Stimulated activated CD4-positive, alpha-beta T cell treated with anti-CD3 and anti-CD28 coated beads, Interleukin-1b, Interleukin-23, amount 100 ng/mL, for 1 hour (primary cell): ENCODE measurements at places on chromosomes 1 and 21.

- DNase-seq, result no peak
Observed at GRCh38 chr1:154342836-154343472, 17.6 kb downstream of the ATP8B2 start.

DNA sequence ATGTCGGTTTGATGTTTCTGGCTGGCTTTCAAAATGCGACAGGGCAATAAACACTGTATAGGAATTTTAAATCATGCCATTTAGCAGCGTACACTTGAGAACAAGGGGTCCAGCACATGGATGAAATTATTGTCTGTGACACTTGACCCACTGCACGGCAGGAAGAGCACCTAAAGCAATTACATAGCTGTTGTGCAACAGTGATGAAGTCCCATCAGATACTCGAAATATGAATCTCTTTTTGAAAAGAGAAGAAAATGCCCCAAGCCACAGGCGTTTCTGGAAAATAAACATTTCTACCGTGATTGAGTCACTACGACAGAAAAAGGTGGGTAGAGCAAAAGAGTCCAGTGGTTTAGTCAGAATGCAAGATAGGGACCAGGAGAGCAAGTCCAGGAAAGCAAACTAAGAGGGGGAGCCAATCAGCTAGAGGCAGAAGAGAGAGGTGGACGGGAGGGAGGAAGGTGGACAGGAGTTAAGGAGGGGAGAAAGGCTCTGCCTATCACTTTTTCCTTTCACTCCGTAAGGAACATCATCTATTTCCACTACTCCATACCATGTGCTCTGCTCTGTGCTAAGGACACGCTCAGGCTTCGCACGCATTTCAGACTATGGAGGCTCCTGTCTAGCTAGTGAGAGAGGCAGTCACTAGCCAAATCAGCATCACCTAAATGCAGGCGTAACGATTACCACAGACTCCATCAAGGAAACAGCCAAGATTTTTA is 6.4 kb downstream of the DSCAM start:
- no peak for DNase-seq

- DNase-seq, result no peak
Observed at GRCh38 chr1:76340056-76340455, 265.5 kb downstream of the ST6GALNAC3 start.

GRCh38 chr1:94154989-94155388 is 34.0 kb upstream of the ABCA4 start:
- no peak for DNase-seq

DNA sequence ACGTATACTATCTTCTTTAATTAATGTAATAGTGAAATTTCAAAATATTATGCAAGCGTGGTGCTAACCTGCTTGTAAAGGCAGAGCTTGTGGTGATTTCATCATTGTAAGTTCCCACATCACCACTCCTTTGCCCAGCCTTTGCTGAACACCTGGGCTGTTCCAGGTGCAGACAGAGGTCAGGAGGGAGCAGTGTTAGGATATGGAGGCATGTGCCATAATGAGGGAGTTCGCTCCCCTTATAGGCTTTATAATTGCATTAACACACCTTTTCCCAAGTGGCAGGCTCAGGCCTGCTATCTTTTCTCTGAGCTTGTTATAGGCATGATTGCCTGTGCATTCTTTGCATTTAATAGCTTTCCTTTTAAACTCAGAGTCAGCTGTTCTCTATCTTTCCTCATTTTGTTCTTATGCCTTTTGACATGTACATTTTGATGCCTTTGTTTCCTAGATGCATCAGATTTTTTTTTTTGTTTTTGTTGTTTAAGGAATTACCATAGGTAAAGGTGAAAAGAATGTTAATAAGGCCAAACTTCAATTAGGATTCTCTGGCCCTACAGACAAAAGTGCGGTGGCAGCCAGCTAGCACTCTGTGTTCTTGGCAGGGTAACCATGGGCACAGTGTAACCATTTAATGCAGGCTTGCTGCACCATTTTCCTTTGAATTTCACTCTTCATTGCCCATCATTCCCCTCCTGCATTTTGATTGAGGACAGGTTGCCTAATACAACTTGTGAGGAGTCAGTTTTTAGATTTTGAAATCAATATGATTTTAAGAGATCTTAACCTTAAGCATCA is 12.6 kb downstream of the NPL start:
- no peak for DNase-seq

DNA sequence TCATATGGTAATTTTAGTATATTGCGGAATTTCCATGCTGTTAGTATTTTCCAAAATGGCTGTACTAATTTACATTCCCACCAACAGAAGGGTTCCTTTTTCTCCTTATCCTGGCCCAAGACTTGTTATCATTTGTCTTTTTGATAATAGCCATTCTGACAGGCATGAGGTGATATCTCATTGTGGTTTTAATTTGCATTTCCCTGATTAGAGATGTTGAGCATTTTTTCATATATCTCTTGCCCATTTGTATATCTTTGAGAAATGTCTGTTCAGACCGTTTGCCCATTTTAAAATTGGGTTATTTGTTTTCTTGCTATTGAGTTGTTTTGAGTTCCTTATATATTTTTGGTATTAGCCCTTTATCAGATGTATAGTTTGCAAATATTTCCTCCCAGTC is 14.0 kb downstream of the CAPZA1 start:
- no peak for DNase-seq

DNA sequence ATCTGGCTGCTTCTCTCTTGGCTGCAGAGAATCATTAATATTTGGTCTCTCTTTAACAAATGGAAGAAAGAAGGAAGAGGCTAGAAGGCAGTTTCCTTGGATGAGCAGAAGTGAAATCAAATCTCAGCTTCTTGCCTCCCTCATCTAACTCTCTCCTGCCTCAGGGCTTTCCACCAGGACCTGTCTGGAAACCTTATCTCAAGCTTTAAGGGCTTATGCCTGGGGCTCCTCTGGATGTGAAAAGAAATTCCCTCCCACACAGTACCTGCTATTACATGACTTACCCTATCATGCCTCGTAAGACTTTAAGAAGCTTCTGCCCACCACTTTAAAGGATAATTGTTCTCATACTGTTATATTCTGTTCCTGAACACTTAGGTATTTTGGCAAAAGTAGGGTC is 8.9 kb downstream of the VTCN1 start:
- no peak for DNase-seq

GRCh38 chr1:29513357-29513756 is 277.0 kb downstream of the PTPRU start:
- DNase-seq, result no peak

GRCh38 chr1:119040906-119041305 is 52.8 kb upstream of the TBX15 start:
- DNase-seq, result no peak

GRCh38 chr1:220772846-220773245 is 13.9 kb upstream of the MTARC1 start:
- DNase-seq, result no peak

DNA sequence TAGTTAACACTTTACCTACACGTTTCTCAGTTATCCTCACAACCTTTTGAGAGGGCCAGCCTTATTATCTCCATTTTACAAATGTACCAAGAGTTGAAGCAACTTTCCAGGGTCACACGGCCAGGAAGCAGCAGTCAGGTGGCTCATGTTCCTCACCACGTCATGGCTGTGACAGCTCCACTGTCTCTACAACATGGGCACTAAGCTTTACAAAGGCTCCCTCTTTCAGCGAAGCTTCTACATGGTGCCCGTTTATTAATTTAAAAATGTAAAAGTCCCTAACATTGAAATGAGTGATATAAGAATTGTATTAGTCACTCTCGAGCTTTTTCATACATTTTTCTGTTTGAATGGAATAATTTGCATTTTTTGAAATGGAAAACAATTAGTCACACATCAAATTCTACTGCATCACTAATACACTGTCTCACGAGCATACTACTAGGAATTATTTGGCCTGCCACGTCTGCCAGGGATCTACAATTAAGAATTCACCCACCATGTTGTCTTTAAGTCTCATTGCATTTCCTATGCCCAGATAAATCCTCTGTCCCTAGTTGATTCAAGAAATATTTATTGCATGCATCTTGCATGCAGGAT is 28.4 kb upstream of the LIN9 start:
- no peak for DNase-seq

DNA sequence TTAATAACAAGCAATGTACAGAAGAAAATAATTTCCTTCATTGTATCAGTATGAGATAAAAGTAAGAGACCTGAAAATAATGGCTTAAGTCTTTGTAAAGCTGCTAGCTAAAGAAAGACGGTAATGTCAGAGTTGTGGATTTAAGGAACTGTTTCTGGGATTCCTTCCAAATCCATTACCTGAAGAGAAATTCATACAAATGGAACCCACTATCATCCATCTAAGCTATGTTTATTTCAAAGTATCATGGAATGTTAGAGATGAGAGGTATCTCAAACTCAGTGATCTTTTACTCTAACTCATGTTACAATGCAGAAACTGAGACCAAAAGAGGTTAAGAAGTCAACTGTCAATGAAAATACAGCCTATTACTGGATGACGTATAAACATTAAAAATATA is 197.7 kb downstream of the DENND1B start:
- DNase-seq, result no peak

- peak; percentile 6 for DNase-seq
Observed at GRCh38 chr1:230109895-230110667, 43.0 kb downstream of the GALNT2 start.

GRCh38 chr21:26112975-26113374 is 57.6 kb downstream of the APP start:
- no peak for DNase-seq

DNA sequence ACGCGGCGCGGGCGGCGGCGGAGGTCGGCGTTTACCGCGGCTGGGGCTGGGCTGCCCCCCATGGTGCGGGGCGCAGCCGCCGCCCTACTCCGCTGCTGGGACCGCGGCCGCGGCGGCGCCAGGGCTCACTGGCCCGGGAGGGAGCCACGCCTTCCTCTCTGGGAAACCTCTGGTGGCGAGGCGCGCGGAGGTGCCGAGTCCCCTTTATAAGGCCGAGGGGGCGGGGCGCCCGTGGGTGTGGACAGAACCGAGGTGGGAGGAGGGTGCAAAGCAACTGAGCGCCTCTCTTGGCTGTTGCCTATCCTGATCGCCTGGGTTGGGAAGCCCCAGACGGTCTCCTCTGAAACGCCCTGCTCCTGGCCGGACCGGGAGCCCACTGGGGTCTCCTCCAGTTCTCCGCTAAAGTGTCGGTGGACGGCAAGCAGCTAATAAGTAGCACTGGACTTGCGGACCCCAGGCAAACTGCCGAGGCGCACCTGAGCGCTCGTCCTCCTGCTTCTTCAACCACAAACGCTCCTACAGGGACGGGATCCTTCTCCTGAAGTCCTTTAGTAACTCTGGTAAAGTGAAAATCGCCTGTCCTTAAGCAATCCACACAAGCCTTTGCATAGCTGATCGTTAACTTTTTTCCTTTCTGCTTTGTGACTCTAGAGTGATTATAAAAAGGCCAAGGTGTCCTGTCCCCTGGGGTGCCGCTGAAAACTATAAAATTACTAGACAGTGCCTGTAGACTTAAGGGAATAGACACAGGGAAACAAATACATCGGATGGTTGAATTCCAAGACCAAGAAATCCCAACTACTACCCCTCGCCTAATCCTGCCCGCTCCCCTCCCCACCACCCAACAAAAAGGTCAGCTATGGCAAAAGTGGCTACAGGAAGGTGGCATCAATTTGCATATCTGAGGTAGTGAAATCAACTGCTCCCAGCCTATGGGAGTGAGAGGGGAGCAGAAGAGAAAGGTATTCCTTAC is at the start of gene PTGER3:
PTGER3 (minus strand) TSS at position 182 of the 973 bp plus-strand sequence. CDS start 239 bp downstream, outside the sequence.
- peak; percentile 16 for DNase-seq

DNA sequence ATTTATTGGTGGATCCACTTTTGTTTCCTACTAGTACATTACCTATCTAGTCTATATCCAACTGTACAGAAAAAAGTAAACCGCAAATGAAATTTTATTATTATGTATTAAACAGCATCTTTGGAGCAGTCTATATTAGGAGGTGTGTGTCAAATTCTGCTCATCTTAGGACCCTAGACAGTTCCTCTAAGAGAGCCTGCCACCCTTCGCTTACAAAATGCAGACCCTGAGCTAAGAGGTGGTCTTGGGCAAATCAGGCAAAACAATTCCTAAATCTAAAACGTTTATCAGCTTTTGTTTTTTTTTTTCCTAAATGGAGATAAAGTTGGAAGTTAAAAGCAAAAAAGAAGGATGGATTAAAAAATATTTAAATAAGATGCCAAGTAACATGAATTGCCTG is 85.3 kb downstream of the PBX1 start:
- DNase-seq, result no peak

DNA sequence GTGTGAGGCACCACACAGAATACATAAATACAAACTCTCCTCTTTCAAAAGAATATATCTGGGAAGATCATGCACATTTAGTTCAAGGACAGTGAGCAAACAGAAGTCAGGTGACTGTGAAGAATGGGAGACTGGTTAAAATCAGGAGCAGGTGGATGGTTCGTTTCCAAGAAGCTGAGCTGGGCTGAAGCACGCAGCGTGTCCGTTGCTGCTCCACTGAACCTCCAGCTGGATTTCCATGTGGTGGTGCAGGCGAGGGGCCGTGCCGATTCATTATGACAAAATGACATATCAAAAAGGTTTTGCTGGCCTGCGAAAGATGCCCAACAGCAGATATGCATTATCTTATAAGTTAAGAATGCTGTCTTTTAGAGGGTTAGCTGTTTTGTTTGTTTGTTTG is 66.0 kb downstream of the OLIG1 start:
- DNase-seq, result no peak

DNA sequence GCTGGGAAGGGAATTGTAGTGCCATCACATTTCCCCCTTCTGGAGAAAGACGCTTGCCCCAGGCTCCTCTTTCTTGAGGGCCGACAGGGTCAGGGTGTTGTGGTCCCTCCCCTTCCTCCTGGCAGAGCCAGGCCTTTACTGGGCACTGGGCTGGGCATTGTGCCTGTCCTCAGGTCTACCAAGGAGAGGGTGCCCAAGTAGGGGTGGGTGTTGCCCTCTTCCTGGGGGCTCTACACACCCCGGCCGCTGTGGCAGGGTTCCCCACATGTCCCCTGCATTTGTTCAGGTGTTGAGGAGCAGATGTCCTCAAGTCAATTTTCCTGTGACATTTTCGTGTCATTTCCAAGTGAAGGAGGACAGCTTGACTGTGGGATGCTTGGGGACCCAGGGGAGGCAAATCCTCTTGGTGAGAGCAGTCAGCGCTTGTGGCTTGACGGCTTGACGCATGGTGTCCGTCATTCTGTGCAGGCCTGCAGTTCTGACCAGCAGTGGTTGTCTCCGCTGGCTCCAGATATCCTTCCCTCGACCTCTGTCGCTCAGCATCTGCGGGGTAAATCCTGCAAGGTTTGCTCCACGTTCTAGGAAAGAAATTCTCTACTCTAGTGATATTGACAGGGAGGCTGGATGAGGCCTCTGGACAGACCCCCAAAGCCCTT is 181.9 kb upstream of the VAMP3 start:
- DNase-seq, result no peak

DNA sequence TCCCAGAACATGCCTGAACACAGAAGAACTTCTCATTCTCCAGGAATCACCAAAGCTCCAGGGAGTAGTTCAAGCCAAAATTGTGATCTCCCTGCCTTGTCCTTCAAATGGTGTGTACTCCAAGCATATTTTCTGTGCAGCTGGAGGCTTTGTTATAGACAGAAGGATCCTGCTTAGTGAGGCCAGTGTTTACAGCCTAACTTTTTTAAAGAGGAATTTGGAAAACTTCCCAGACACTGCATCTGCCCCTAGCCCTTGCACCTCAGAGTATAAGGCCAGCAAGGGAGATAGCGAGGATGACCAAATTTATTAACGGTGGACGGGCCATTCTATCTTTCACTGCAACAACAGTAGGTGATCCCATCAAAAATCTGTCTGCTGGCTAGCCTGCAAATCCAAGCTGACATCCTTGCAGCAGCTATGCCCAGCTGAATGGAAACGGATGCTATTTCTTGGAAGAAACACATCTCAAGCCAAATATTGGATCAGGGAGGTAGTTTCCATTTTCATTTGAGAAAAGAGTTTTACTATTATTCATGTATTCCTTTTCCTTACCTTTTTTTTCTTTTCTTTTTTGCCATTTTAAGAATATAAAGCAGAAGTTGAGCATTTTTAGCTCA is 249.8 kb downstream of the USH2A start:
- DNase-seq, result no peak
